ENCODE measurements at places on chromosomes 16 and 17.

DNA sequence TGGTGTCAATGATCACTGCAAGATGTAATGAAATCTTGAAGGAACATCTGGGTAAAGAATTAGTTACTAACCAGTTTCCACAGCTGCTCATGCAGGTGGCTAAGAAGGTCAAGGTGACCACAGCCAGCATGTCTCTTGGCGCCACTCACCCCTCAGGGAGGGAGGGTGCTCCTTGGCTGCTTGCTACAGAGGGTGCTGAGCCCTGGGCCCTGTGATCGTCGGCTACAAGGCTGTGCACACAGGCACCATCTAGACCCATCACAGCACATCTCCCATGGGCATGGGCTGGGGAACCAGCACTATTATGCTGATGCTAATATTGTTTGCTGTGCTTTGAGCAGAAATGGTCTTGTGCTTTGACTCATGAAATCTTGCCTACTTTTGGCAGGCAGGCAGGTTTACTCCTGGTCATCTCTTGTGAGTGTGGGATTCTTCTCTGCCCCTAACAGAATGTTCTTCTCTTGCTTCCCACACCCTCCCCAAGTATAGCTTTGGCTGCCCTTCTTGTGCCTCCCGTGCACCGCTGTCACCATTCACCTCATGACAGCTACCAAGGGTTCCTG lies 36.4 kb downstream of the TXNDC11 start:
- no peak for DNase-seq

- no peak for DNase-seq
Measured at GRCh38 chr16:58807276-58807675, 73.2 kb upstream of the GOT2 start.

GRCh38 chr16:4042581-4042980 lies 73.7 kb downstream of the ADCY9 start:
- DNase-seq, result no peak

DNA sequence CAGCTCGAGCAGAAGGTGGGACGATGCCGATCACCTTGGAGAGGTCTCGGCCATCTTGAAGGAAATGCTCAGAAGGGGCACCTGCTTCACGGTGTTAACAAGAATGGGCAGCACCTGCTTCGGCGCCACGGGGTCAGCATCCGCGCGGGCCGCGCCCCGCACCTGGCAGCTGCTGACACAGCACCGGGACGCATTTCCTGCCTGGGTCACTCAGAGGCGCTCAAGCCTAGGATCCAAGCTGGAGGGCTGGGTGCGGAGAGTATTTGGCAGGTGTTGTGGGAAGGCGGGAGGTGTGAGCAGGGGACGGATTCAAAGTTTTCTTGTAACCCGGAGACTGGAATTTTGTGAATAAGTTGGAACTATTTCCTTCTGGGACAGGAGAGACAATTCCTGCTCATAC lies 39.3 kb upstream of the AKTIP start:
- no peak for DNase-seq

DNA sequence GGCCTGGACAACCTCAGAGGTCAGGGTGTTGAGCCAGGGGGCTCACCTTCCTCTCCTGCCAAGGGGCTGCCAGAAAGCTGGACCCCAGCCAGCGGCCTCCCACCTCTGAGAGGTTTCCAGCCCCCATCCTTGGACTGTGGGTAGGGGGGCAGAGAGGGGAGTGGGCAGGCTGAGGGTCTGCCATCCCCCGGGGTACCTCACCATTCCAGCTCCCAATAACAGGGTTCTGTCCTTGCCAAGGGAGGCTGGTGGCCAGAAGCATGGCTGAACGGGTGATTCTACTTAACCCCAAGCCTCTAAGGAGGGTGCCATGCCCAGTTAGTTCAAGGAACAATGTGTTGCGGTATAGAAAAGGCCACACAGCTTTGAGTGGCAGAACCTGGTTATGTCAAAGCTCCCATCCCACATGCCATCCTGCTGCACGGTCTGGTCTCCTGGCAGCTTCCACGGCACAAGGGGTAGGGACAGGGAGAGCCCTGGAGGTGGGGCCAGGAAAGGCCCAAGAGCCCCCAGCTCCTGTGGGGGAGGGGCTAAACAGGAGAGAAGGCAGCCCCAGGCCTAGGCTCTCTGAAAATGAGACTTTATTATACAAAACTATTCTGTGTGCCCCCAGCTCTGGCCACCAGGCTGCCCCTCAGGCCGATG lies 19.8 kb downstream of the B9D1 start:
- no peak for DNase-seq

GRCh38 chr17:82108496-82108945 lies 10.5 kb upstream of the FASN start:
- DNase-seq, result no peak

DNA sequence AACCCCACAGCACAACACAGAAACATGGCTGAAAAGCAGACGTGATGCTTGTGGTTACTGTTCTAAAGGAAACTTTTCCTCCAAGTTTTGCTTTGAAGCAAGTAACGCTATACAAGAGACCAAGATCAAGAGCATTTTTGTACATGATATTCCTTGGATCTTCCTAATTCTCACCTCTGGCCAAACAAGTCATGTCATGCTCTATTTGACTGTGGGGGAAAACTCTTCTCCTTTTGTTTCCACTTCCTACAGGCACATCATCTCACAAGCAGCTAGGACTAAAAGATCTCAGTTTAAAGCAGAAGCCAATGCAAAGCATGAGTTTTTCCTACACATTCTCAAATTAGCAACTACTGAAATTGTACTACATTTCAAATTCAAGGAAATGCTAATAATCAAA lies 50.7 kb downstream of the CFDP1 start:
- no peak for DNase-seq

GRCh38 chr17:31580316-31580705 lies 188.8 kb downstream of the RAB11FIP4 start:
- DNase-seq, result no peak

GRCh38 chr16:15057681-15058417 lies 2.0 kb upstream of the NTAN1 start:
- no peak for DNase-seq

DNA sequence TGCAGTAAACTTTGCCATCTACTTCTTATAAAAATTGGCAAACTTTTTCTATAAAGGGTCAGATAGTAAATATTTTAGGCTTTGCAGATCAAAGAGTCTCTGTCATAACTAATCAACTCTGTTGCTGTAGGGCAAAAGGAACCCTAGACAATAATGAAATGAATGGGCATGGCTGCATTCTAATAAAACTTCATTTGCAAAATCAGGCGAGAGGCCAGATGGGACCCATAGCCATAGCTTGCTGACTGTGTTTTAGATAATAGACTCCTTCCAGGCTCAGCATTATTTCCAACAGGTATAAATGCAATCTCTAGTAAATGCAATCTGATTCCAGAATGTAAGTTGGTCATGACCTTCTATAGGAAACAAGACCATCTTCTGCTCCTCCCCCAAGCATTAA lies 490.7 kb downstream of the TOX3 start:
- no peak for DNase-seq

DNA sequence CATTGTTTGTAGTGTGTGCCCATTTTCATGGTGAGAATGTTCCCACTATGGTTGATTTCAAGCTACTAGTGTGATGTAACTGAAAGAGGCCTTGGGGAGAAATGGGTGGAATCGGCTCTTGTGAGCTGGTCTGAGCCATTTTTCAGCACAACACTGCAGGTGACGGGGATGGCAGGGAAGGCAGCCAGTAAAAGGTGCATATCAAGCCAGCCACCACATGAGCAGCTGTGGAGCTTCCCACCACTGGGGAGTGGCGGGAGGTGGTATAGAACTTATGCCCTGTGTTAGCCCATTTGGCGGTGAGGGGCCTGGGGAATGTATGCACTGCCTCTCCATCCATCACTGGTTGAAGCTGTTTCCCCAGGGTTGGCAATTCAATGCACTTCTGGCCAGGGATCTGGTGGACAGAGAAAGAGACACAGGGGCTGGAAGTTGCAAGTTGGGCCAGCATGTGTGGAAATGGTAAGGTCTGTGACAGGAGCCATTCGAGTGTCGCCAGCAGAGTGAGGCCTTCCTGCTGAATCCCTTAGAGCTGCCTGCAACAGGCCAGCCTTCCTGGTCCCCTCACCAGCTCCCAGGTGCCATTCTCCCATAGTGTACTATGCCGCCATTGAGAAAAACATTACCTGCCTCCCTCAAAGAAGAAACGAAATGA lies 31.7 kb upstream of the BRD7 start:
- DNase-seq, result no peak

DNA sequence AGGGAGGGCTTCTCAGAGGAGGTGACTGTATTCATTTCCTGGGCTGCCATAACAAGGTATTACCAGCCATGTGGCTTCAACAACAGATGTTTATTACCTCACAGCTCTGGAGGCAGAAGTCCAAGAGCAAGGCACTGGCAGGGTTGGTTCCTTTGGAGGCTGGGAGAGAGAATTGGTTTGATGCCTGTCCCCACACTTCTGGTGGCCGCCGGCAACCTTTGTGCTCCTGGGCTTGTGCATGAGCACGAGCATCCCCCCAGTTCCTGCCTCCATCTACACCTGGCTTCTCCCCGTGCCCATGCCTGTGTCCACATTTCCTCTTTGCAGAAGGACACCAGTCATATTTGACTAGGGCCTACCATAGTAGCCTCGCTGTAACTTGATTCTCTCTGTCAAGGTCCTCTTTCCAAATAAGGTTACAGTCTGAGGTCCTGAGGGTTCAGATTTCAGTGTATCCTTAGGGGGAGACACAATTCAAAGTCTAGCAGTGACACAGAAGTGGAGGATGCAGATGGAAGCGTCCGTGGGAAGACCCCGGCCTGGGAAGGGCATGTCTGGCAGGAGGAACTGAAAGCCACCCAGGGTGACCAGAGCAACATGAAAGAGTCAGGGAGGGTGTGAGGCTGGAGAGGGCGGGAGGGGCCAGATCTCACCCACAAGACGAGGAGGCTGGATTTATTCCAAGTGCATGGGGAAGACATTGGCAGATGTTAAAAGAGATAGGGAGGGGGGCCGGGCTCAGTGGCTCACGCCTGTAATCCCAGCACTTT lies 188.2 kb upstream of the HSBP1 start:
- no peak for DNase-seq

GRCh38 chr17:7636163-7636562 lies 6.2 kb downstream of the SHBG start:
- no peak for DNase-seq

GRCh38 chr17:563616-564015 lies 151.0 kb downstream of the VPS53 start:
- DNase-seq, result no peak

GRCh38 chr17:41256291-41256685 lies 1.1 kb downstream of the KRTAP9-9 start:
- no peak for DNase-seq

DNA sequence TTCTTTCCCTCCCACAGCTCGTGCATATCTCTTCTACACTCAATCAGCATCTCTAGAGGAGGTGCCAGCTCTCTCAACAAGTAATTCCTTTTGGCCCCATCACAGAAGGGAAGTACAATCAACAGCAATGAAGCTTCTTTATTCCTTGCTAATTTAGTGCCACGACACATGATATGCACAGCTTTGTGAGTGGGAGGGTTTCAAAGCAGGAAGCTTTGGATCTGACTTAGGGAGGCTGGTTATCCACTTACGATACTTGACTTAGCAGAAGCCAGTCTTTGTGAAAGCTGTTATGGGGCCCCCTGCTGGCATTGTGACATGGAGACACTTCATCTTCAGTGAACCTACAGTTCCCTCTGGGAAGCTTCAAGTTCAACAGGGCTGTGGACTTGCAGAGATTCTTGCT lies 81.0 kb downstream of the TMEM100 start:
- peak; percentile 34 for DNase-seq

GRCh38 chr17:43309505-43310332 lies 75.9 kb upstream of the RNU2-1 start:
- no peak for DNase-seq

DNA sequence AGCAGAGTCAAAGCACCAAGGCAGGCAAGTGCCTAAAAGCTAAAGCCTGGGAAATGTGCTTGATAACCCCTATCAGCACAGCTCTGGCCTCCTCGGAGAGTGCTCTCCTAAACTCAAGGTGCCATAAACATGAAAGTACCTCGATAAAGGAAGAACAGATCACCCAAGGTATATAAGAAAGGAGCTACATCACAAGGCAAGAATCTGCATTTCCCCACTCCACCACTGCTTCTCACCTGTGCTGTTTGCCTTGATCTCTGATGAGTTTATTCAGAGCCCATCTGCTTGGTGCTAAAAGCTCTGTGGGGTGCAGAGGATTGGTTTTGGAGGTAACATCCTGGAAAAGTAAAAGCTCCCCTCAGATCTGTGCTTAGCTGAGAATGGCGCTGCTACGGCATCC lies 449.5 kb upstream of the CDH5 start:
- DNase-seq, result no peak

- DNase-seq, result no peak
Measured at GRCh38 chr17:2613089-2613808, 19.8 kb downstream of the PAFAH1B1 start.

DNA sequence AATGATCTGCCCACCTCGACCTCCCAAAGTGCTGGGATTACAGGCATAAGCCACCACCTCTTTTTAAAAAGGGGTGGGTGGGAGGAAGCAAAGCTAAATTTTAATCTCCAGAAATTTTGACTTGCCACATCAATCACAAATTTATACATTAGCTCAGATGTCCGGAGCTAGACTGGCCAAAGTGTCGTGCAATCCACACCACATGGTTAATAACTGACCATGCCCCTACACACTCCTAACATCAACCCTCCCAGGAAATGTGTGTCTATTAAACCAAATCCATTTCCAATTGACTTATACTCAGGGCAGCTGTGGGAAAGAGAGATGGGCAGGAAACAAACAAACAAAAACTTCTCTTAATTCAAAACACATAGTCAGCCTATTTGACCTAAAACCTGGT lies 29.9 kb downstream of the SMURF2 start:
- DNase-seq, result no peak

- DNase-seq, result no peak
Measured at GRCh38 chr17:76554131-76554530, 14.3 kb downstream of the PRCD start.

DNA sequence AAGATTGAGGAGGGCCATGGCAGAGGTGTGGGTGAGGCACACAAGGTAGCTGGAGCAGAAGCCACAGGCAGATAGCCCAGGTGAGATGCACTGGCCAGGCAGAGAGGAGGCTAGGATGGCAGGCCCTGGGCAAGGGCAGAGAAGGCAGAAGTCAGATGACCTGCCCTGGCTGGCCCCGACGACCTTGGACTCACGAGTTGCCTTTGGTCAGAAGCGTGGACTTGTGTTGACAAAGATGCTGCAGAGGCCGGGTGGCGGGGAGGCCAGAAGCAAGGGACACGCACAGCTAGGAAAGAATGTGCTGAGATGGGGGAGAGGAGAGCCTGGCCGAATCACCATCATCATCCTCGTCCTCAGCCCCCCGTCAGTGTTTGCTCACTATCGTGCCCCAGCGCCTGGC lies 123.7 kb downstream of the RBFOX3 start:
- no peak for DNase-seq

All from stimulated activated naive CD8-positive, alpha-beta T cell treated with anti-CD3 and anti-CD28 coated beads, Interleukin-15, Interleukin-2, amounts not matched to agents 100 U/mL and 50 U/mL, for 24 hours (primary cell).